ENCODE measurements at places on chromosomes 12 and 14. TPM values are rescaled to one million over a fixed set of nuclear protein-coding genes. Genes with fewer than 3 reads are reported as not detected.

The TC2N gene
- total RNA-seq: 54.2 TPM

The CLEC14A gene
- 32.5 TPM for total RNA-seq

DNA sequence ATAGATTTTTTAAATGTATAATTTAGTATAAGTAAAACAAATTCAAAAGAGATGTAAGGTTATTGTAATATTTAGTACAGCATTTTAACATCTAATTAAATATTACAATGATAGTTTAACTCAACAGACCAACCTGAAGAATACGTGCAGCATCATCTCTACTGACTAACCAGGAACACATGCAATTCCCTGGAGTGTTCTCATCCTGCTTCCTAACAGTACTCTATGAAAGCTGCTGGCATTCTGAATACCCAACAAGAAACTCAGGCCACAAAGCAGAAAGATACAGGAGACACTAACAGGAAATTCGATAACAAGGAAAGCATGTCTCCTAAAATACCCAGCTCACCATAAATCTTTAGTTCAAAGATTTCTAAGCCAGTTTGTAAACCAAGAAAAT, 58.3 kb downstream of the CEP83 start:
- DNase-seq: no peak

DNA sequence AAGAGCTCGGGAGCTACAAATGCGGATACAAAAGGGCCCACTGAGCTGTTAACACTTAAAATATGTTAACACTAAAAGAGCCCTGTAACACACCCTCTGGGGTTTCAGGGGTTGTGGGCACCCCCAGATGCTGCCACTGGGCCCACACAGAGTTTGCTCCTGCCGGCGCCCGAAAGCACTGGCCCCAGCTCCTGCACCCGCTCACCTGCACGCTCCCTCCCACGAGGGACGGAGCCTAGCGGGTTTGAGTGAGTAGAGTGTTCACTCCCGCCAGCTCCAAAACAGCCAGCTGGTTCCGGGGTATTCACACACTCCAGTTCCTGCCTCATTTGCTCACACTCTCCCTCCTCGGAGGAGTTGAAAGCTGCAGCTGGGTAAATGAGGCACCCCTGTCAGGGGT, 357.7 kb downstream of the ETNK1 start:
- DNase-seq: no peak

DNA sequence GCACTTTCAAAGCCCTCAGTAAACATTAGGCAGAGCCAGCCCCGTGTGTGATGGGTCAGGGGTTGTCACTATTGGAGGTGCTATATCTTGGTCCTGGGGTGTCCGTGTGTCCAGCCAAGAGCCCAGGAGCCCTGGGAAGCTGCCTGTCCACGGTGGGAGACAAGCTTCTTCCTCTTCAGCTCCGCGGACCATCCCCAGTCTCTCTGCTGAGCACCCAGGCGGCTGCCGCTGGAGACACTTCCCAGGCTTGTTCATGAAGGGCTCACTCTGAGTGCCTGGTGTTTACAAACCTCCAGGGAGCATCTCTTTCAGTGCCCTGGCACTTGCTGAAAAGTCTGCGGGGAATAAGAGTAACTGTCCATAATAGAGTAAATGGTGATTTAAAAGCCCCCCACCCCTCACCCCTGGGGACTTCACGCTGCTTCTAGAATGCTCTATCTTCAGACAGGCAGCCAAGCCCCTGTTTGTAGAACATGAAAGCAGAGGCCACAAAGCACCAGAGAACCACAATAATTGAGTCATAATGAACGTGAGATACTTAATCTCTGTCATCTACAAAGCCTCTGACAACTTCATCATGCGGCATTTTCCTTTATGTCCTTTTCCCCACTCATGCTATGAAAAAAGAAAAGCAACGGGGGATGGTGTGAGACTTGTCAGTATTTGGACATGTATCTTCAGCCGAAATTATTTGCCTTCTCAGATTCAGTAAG, 178.6 kb downstream of the TMEM132C start:
- no peak for DNase-seq

The HOXC11 gene
- not detected for total RNA-seq

GRCh38 chr14:96914571-96915128, 117.5 kb downstream of the VRK1 start:
- no peak for DNase-seq

DNA sequence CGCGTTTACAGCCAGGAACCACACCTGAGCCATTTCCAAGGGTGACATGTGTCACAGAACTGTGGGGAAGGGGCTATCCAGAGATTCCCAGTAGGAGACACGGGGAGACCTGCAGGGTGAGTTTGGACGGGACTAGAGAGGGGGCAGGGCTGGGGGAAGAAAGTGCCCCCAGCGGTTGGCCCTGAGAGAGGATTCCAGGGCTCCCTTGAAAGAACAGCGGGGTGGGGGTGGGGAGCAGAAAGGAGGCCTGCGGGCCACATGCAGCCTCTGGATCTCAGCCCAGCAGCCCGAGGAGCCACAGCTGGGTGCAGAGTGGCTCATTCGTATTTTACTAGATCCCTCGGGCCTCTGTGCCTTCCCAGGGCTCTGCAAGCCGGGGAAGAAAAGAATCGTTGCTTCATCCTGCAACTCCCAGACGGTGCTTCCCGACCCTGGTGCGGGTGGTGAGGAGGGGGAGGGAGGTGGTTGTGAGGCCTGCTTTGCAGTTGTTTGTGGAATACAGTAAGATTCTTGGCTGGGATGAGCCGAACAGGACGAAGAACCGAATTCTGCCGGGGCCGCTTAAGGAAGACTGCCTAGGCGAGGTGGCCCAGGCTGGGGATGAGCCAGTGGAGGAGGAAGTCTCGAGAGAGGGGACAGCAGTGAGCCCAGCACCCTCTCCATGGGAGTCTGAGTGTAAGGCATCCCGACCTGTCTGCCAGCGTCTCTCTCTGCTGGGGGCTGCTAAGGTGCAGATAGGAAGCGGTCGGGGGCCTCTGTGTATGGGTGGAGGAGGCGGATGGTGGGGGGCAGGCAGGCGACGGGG, 36.1 kb upstream of the ANKRD9 start:
- no peak for DNase-seq

The BCL2L2 gene
- total RNA-seq: 62.7 TPM

DNA sequence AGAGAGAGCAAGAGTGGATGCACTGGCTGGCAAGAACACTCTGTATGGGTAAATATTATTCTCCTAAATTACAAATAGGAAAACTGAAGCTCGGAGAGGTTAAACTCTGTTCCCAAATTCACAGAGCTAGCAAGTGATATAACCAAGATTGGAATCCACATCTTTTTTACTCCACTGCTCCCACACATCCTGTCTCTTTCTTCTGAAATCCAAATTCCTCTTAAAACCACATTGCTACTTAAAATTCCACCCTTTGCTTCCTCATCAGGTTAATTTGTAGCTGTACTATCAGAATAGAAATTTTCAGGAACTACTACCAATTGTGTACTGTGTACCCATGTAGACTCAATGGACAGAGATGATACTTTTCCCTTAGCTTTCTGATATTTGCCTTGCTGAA, 74.4 kb downstream of the ARMH4 start:
- DNase-seq: no peak

- no peak for DNase-seq
These were observed 41.6 kb downstream of the FOS start for GRCh38 chr14:75320196-75320595.

The RPL10L gene
- not detected for total RNA-seq

GRCh38 chr14:70771781-70772212, 37.5 kb downstream of the MAP3K9 start:
- no peak for DNase-seq

DNA sequence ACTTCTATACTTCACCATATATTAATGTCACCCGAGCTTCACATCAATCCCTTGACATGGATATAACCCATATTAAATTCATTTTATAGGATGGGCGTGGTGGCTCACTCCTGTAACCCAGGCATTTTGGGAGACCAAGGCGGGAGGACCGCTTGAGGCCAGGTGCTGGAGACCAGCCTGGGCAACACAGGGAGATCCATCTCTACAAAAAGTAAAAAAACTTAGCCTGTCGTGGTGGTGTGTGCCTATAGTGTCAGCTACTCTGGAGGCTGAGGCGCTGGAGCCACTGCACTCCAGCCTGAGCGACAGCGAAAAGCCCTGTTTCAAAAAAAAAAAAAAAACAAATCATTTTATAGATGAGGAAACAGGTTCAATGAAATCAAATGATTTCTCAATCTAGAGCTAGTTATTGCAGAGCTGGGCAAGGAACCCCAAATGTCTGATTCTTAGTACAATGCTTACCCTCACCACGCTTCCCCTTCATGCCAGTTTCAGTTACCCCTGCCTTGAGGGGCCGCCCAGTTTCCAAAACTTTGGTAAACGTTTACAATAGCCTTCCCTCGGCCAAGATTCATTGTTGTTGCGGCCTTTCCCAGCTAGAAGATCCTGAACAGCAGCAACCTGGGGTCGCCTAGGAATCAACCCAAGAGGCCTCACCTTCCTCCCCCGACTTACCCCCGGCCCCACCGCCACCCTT, 751 bp downstream of the PSMB5 start:
- DNase-seq: no peak

The IGF1 gene
- total RNA-seq: 165 TPM

- DNase-seq: peak; percentile 73
These were observed 125.7 kb downstream of the TSPAN9 start for GRCh38 chr12:3202734-3203446.

DNA sequence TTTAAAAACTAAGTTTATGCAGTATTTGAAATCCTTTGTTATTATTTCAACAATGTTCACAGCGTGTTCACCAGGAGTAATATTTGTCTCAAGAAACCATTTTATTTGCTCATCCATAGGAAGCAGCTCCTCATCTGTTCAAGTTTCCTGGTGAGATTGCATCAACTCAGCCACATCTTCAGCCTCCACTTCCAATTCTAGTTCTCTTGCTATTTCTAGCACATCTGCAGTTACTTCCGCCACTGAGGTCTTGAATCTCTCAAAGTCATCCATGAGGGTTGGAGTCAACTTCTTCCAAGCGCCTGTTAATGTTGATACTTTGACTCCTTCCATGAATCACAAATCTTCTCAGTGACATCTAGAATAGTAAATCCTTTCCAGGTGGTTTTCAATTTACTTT, 18.0 kb downstream of the CLEC9A start:
- no peak for DNase-seq

DNA sequence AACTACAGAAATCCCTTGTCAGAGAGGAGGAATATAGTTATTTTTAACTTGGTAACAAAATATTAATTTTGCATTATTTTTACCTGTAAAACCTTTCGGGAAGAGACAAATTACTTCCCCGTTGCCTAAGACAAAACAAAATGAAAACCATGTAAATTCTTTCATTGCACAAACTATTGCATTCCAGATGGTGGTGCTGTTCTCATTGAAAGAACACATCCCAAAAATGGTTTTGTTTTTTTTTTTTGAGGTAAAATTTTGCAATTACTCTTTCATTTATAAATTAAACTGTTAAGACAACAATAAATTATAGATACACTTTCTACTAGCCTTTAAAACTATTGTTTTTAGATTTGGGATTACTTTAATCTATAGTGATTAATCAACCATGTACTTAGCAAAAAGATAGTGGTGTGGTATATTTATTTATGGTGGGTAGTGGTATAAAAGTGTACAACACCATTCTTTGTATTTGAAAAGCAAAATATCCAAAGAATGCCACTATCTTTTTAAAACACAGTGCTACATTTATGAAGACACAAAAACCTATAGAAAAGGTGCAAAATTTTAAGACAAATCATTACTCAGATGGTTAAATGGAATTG, 115.5 kb downstream of the SLC38A1 start:
- DNase-seq: no peak

DNA sequence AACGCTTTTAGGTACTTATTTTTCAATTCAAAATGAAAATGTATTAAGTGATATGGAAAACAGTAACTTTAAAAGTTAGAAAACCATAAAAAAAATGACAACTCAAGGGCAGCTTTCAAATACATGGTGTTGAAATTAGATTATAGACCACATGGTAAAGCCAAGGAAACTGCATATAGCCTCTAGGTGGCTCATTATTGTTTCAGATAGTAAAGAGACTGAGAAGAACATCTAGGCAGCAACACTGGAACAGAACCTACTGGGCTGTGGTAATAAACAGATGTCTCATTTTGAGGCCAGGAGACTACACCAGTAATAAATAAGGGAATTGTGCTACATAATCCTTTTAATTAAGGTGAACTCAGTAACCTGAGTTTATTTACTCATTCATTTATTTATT, 13.0 kb downstream of the FBXO33 start:
- DNase-seq: no peak

- DNase-seq: no peak
These were observed 2.2 kb upstream of the NFKBIA start for GRCh38 chr14:35406506-35407305.
